Iris pigment epithelial cell (primary cell): ENCODE measurements at places on chromosomes 16 and 17.

DNA sequence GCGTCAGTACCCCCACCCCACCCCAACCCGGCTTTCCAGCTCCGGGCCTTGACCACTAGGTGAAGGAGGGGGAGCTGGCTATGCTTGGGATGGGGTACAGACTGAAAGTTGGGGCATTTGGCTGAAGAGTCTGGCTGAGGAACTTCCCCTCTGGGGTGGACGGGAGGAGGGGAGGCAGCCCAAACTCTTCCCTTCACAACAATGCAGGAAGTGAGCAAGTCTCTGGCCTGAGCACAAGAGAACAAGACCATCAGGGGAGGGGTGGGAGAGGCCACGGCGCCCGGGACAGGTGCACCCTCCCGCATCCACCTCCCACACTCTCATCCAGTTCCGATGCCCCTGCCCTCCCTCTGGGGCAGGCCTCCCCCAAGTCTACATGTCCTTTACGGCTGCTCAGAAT lies 5.6 kb downstream of the USH1G start:
- DNase-seq = no peak

DNA sequence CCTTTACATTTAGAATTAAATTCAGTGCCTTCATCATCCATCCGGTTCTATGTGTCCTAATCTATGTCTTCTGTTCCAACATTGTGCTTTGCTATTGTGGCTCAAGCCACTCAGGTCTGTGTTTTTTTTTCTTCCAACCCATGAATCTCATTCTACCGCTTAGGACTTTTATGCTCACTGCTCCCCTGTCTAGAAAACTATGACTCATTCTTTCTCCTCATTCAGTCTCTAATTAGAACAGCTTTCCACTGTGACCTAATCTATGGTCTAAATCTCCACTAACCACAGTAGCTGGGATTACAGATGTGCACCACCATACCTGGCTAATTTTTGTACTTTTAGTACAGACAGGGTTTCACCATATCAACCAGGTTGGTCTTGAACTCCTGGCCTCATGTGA lies 418.7 kb downstream of the KCNJ2 start:
- DNase-seq = peak; percentile 36

DNA sequence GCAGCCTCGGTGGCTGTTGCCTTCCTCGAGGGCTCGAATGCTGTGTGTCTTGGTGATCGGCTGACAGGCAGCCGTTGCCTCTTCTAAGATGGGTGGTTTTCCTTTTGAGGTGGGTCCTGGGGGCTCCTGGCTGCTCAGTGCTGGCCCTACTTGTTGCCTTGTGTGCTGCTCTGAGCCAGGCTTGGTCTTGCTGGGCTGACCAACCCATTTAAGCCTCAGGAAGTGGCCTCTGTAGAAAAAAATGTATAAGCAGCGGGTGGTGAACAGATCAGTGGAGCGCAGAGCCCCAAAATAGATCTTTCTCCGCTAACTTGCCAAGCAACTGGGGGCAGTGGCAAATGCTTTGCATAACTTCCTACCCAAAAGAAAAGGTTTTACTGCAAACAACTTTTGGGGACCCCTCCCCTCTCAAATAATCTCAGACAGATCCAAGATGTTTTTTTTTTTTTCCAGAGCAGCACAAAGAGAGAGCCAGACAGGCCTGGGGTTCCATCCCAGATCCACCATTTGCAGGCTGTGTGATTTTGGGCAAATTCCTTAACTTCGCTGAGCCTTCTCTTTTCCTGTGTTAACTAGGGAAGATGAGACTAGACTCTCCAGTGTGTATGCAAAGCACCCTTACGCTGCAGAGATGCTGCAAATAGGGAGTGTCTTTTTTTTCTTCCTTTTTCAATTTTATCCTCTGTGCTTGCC lies 42.5 kb downstream of the PLCG2 start:
- peak; percentile 19 for DNase-seq

GRCh38 chr16:57865746-57866528 lies 63.6 kb upstream of the KIFC3 start:
- DNase-seq = no peak

GRCh38 chr17:14019186-14019956 lies 49.9 kb upstream of the COX10 start:
- DNase-seq = peak; percentile 88

DNA sequence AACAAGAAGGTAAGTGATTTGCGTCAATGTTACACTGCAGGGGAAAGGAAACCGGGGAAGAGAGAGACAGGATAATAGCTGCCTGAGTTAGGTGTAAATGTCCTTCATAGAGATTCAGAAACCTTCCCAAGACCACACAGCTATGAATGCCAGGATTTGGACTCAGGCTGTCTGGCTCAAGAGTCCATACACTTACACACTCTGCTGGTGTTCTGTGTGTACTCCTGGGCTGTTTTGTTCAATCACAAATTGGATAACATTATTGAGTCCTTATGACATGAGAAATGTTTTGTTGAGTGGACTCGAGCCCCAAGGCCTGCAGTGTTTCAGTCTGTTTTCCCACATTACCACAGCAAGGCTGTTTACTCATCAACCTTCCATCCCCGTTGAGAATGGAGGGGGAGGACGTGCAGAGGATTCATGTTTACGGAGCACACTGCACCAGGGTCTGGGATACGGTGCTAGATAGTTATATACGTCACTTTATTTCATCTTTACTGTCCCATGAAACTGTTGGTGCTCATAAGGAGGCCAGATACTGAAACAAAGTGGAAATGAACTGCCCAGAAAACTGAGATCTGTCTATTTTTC lies 450.8 kb downstream of the HAPSTR1 start:
- DNase-seq = no peak

DNA sequence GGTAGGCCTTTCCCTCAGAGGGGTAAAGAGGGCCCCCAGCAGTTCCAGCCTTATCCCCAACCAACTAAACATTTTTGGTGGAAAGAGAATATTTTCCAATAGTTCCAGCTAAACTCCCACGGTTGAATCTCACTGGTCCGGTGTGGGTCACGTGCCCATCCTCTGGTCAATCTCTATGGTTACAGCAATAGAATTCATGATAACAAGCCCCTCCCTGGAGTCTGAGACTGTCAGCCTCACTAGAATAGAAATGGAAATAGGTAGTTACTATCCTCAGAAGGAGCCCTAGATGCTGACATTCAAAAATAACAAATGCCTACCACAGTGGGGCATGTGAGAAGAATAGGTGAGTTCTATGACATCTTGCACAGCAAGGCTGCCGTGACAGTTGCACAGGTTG lies 37.5 kb upstream of the LITAF start:
- no peak for DNase-seq

- DNase-seq = peak; percentile 88
These were observed 10.0 kb downstream of the POLDIP2 start for GRCh38 chr17:28347261-28347891.

GRCh38 chr16:26605626-26606271 lies 461.0 kb upstream of the C16orf82 start:
- DNase-seq = no peak

DNA sequence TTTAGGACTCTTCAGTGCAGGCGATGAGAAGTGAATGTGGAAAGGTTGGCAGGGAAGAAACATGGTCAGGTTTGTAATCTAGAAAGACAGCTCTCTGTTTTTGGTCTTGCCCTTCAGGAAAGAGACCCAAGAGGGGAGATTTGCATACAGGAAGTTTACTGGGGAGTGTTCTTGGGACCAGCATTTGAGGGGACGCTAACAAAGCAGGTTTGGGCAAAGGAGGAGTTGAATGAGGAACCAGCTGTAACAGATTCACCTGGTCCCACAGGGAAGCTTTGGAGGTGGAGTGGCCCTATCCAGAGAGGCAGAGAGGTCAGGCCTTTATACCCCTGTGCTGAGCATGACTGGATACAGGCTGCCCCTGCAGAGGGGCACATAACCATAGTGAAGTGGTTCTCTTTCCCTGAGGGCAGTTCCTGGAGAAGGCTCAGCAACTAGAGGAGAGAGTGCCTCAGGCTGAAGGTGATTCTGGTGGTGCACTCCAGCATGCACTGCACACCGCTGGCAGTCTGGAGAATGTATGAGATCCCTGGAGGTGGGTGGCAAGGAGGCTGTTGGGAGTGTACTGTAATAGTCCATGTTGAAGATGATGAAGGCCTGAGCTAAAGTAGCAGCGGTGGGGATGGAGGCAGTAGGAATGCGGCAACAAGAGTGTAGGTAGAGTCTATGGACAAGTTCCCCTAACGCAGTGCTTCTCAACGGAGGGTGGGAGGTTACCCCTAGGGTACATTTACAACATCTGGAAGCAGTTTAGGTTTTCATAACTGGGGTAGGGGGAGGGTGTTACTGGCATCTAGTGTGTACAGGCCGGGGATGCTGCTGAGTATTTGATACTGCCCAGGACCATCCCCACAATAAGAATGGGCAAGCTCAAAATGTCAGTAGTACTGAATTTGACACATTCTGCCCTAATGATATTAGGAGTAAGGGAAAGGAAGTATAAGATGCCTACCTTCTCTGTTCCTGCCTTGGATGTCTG lies 37.2 kb downstream of the MAP2K6 start:
- DNase-seq = no peak

DNA sequence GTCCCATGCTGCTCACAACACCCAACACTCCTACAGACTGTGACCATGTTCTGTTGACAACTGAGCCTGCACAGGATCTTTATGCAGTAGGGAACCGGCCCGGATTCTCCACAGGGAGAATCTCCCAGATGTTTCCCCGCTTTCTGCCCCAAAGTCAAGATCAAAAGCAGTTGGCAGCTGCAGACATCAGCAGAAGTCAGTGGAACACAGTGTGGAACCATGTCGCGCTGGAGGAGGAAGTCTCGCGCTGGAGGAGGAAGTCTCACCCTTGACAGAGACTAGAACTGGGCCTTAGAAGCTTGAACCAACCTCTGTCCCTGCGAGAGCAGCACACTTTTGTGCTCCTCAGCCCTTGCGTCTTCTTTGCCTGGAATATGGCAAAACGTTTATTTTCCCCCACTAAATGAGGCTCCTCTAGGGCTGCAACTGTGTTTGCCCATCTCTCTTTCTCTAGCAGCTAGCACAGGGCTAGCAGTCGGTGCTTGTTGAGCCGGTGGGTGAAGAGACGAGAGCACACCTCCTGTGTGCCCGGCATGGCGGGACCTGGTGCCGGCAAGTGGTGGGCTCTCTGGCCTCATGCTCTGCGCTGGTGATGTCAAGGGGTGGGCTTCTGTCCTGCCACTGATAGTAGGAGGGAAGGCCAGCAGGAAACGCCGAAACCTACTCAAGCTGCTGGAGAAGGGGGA lies 2.1 kb upstream of the MRC2 start:
- no peak for DNase-seq

GRCh38 chr16:15487336-15488284 lies 53.2 kb downstream of the BMERB1 start:
- DNase-seq = no peak

DNA sequence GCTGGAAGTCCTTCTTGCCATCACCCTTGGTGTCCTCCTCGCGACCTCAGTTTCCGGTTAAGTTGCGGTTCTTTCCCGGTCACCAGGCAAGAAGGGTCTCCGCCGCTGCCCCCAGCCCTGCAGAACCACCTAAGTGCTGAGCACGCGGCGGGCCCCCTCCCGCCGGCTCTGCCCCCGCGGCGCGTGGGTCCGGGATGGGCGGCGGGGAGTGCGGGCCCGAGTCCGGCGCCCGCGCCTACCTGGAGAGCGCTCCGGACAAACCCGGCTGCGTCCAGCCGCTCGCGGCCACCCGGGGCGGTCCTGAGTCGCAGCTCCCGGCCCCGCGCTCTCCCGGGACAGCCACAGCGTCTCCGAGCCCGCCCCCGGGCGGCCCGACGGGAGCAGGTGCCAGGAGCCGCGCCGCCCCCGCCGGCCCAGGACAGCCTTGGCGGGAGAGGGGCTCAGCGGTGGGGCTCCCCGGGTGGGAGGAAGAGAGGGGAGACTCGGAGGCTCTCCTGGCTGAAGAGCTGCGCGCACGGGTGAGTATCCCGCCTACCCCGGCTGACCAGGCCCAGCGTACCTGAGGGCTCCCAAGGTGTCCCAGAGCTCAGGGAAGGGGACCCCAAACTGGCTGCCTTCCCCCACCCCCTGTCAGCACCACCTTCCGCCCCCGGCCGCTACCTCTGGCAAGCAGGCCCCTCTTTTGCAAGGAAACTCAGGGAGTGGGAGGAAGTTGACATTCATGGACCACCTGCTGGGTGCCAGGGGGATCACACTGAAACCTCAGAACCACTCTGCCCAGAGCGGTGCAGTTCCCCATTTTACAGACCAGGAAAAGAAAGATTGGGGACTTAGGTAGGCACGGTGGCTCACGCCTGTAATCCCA lies 22.2 kb upstream of the C17orf113 start:
- DNase-seq = no peak

DNA sequence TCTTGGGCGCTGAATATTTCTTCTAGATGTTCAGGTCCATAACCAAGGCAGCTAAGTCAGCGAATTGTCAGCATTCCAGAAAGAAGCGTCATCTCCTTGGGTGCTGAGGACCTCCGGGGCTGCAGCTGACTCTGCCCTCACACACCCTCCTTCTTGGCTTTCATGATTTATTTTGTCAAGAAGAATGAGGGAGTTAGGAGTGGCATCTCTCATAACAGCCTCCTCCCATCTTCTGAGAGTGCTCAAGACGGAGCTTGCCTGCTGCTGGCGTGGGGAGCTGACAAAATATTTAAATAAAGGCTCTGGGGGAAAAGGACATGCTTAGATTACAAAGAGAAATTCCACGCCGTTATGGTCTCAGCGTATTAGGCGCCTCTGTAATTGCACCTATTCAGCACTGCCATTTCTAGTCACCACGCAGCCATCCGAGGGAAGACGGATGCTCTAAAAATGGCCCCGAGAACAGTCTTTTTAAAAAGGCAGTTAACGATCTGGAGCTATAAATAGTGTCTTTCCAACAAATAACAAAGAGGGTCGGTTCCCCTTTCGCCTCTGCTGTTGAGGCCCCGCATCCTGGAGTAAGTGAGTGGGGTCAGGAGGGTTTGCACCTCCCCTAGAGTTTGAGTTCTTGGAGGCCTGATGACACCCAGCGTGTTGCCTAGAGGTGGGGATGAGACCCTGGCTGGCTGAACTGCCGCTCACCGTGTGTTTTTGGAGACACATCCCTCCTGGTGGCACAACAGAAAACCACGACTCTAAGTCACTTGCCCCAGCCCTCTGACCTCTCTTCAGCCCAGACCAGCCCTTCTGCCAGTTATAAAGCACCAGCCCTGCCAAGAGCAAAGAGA lies 187.0 kb downstream of the CCDC182 start:
- peak; percentile 90 for DNase-seq

- no peak for DNase-seq
These were observed 378.0 kb downstream of the SLC39A11 start for GRCh38 chr17:72714357-72714966.

- DNase-seq = no peak
These were observed 12.5 kb downstream of the RARA start for GRCh38 chr17:40321524-40321929.

- DNase-seq = no peak
These were observed 13.3 kb upstream of the OR1F1 start for GRCh38 chr16:3174618-3175148.

GRCh38 chr16:55046916-55047315 lies 116.3 kb downstream of the IRX5 start:
- DNase-seq = no peak
